Activated CD4-positive, alpha-beta T cell treated with anti-CD3 and anti-CD28 coated beads, Interleukin-2, amount 50 U/mL, for 16 hours (primary cell): ENCODE measurements at places on chromosomes 5 and 9.
A peak's percentile ranks its signal among the peaks of the same experiment; 100 is the strongest.

- DNase-seq: no peak
Measured at GRCh38 chr5:172347496-172348052, 64.0 kb upstream of the UBTD2 start.

GRCh38 chr5:59608745-59609144, 284.8 kb downstream of the PDE4D start:
- DNase-seq: peak; percentile 81

GRCh38 chr5:69160651-69161050, 6.3 kb upstream of the CCNB1 start:
- DNase-seq: no peak

DNA sequence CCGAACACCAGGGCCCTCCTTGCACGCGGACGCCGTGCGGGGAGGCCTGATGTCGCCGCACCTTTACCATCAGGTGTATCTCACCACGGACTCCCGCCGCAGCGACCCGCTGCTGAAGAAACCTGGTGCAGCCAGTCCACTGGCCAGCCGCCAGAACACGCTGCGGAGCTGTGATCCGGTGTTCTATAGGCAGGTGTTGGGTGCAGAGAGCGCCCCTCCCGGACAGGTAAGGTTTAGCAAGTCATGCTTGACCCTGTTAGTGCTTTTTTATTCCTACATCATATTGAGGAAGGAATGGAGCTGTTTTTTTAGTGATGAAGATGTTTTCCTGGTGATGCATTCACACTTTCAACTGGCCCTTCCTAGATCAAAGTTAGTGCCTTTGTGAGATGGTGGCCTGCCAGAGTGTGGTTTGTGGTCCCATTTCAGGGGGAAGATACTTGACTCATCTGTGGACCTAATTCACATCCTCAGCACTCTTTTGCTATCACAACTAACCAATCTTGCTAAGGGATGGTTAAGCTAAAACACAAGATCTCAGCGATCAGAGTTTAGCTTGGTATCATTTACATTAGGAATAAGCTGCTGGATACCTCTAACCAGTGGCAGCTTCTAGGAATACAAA, 2.7 kb downstream of the PCDHGC3 start:
- DNase-seq: peak; percentile 14

- DNase-seq: no peak
Measured at GRCh38 chr5:105392710-105393149, 1830.1 kb upstream of the NUDT12 start.

DNA sequence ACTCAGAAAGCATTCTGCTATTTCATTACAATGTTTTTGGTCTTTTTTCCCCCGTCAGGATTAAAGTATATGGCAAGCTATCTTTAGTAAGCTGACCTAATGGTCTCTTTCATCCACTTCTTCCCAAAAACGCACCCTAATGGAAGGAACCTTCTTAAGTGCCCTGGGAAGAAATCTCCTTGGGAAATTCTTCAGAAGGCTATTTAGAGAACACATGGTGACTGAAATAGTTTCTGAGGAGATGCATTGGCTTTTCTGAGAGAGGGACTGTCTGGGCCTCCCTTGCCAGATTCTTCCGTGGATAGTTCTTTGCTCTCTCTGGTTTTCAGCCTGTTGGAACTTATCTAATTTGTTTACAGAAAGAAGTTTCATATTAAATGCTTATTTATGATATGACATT, 524.1 kb upstream of the MEF2C start:
- no peak for DNase-seq

DNA sequence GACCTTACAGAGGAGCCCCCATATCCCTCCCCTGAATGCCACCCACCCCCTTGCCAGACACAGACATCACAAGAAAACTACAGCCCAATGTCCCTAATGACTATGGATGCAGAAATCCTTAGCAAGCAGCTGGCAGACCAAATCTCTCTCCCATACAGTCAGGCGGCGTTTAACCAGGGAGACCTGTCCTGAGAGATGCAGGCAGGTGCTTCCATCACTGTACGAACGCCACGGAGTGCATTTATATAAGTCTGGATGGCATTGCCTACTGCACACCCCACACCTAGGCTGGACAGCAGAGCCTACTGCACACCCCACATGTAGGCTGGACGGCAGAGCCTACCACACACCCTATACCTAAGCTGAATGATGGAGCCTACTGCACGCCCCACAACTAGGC, 34.4 kb upstream of the SARDH start:
- DNase-seq: no peak

- DNase-seq: no peak
Measured at GRCh38 chr5:122447879-122448278, 135.8 kb downstream of the SNCAIP start.

GRCh38 chr9:115109486-115109885, 8.5 kb downstream of the TNC start:
- no peak for DNase-seq

DNA sequence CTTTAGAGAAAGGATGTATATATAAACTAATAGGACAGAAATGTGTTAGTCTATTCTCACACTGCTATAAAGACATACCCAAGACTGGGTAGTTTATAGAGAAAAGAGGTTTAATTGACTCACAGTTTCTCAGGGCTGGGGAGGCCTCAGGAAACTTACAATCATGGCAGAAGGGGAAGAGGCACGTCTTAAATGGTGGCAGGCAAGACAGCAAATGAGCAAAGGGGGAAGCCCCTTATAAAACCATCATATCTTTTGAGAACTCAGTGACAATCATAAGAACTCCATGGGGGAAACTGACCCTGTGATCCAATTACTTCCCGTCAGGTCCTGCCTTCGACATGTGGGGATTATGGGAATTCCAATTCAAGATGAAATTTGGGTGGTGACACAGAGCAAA, 8.8 kb upstream of the RICTOR start:
- no peak for DNase-seq

DNA sequence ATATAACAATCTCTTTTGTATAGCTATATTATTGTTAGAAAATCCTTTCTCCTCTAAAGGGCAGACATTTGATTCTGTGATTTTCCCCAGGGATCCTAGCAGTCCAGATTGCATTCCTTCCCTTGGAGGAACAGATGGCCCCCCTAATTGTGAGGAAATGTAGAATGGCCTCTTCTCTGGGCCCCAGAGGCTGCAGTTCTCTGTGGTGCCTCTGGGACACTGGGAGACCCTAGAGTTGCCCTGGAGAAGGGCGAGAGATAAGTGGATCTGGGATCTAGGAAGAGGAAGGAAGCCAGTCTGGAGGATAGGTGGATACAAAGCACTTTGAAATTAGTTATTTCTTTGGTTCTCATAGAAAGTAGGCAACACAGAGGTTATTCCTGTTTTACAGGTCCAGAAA, 1.9 kb upstream of the HINT2 start:
- no peak for DNase-seq

GRCh38 chr9:23314247-23314646, 511.8 kb downstream of the ELAVL2 start:
- no peak for DNase-seq

DNA sequence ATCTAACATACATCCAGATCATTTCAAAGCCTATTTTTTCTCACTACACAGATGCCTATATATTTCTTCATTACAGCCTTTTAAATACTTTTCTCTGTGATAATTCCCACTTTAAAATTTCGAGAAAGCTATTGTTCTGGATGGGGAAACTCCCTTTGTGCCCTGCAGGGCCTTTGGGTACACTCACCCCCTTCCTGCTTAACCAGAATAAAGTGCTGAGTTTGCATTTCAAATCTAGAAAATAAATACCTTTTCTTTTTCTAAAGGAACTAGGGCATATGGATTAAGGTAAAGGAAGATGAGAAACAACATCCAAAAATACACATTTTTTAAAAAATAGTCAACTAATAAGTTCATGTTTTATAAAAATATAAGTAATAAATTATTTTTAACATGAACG, 323.9 kb downstream of the ADGRV1 start:
- no peak for DNase-seq

GRCh38 chr5:11037080-11037479, 276.0 kb upstream of the DAP start:
- no peak for DNase-seq

DNA sequence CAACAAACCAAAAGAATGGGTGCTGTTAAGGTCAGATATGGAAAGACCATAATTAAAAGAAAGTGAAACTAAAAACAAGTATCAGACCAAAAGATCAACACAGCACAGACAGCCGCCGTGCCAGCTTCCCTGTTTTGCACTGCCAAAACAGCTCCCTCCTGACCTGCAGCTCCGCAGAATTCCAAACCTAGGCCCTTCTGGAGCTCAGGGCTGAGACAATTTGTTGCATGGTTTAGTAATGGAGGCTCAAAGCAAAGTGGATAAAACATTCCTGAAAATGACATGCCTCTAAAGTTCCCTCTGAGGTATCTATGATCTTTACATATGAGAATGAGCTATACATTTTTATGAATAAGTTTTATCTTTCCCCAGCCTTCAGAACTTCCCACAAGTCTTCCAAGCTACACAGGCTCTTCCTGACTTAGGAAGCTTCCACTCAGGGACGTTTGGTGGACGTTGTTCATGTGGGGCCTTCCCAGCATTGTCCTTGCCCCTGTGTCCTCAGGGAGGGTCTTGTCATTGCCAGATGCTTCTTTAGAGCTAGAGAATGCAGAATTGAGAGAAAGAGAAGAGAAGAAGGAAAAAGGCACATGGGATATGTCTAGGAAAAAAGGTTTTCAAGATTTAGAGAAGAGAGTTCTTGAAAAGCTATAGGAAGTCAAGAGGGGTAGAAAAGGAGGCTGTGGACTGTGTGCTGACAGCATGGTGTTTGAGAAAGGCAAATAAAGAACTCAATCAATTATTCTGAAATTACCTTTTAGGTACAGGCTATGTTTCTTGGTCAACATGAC, 28.4 kb upstream of the SSBP2 start:
- peak; percentile 38 for DNase-seq

DNA sequence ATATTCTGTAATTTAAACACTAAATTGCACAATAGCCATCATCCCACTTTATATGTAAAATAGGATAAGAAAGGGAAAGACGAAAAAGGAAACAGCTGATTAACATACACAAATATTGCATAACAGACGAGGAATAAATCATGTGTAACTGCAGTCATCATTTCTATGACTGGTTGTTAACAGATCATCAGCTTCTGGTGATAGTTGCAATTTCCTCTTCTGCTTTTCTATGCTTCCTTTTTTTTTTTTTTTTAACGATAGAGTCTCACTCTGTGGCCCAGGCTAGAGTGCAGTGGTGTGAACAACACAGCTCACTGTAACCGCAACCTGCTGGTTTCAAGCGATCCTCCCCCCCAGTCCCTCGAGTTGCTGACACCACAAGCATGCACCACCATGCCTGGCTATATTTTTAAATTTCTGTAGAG, 22.5 kb upstream of the JAKMIP2 start:
- no peak for DNase-seq

DNA sequence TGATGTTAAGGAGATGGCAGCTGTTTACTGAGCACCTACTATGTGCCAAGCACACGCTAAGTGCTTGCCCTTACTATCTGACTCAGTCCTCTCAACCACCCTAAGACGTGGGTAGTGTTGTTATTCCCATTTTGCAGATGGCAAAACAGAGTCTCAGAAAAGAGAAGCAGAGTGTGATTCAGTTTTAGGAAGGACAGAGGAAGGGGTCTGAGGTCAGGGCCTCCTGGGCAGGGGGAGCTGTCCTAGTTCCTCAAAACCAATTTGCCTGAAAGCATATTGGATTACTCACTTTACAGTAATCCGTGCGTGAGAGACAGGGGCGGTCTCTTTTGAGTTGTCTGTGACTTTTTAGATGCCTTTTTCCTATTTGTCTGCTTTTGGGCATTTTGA, 23.2 kb downstream of the DNM1 start:
- DNase-seq: no peak

- DNase-seq: no peak
Measured at GRCh38 chr5:78627766-78628165, 20.8 kb downstream of the LHFPL2 start.

DNA sequence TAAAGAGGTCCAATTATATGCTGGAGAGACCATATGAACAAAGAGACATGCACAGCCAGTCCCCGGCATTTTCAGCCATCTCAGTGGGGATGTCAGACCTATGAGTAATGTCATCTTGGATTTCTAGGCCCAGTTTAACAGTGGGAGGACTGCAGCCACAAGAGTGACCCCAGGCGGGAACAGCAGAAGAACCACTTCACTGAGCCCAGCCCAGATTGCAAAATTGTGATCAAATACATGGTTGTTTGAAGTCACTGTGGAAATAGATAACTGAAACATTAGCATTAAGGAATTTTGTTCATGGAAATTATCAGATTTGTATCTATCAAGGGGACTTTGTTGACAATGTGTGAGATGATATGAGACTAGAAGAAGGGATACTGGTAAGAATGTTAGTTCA, 42.1 kb upstream of the C9orf57 start:
- DNase-seq: no peak

GRCh38 chr5:132386644-132387286, 17.3 kb downstream of the SLC22A5 start:
- peak; percentile 86 for DNase-seq

DNA sequence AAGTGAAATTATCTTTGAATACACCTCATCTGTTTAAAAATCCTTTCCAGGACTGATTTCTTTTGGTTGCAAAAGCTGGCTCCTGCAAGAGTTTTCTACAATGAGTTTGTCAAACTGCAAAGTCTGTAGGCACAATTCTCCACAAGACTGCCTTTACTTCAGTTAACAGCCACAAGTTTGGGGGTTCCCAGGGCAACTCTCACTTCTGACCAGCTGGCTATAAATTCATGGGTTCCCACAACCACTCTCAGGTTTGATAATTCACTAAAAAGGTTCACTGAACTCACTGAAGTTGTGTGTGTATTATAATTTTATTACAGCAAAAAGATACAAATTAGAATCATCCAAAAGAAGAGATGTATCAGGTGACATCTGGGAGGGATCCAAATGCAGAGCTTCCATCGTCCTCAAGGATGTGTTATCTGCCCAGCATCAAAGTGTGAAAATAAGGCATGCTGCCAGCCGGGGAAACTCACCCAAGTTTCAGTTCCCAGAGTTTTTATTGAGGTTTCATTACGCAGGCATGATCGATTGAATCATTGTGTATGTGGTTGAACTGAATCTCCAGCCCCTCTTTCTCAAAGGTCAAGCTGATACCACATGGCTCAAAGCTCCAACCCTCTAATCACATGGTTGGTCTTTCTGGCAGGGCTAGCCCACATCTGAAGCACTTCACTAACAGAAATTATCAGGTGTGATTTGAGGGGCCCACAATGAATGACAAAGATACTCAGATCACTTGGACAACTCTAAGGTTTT, 19.0 kb upstream of the PSIP1 start:
- DNase-seq: no peak
